Mammary epithelial cell (primary cell): ENCODE measurements at places on chromosomes 7 and 10.

DNA sequence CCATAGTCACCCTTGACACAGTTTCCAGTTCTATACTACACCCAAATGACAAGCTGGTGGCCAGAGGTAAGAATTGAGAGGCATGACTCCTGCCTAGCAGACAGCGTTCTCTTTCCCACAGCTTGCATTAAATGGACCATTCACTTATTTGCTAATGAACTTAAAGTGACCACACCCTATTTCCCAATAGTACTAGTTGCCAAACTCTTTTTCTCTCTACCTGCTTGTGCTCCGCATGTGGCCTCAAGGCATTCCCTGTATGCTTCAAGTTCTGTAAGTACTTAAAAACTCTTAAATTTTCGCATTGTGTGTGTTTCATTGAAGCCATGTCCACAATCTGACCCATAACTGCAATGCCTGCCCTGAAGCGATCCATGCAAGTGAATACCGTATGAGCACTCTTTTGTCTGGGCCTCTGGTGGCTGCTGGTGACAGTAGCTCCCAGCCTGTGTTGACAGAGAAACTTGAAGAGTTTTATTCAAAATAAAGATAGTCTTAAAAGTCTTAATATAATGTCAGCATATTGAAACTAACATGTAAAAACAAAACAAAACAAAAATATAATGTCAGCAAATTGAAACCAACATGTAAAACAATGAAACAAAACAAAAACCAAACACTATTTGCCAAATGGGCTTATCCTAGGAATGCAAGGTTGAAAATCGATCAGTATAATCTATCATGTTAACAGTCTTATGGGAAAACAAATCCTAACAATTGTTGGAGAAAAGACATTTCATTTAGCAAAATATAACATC lies 73.6 kb downstream of the CCSER2 start:
- DNase-seq: peak; percentile 6

- peak; percentile 35 for DNase-seq
These were observed 21.9 kb downstream of the FRA10AC1 start for GRCh38 chr10:93680412-93681047.

GRCh38 chr10:71392292-71392691 lies 4.4 kb upstream of the CDH23 start:
- no peak for DNase-seq

GRCh38 chr7:156196649-156197048 lies 384.4 kb upstream of the SHH start:
- DNase-seq: no peak

DNA sequence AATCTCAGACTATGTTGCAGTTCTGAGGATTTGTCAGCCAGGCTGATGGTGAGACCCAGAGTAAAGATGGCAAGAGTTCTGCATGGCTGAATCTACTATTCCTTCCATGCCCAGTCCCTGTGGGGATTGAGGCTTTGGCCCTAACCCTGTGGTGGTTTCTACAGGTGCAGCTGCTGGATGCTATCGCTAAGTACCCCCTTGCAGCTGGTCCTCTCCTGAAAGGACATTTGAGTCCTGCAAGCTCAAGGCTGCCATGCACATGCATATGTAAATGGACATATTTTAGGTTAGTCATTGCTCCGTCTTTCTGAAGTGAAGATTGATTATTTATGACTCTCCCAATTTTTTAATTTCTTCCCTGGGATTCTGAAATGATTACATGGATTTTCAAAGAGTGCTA lies 1122.2 kb upstream of the CELF2 start:
- DNase-seq: no peak

GRCh38 chr10:71460615-71461014 lies 63.9 kb downstream of the CDH23 start:
- no peak for DNase-seq

GRCh38 chr7:73824986-73825385 lies 5.8 kb upstream of the CLDN4 start:
- no peak for DNase-seq

DNA sequence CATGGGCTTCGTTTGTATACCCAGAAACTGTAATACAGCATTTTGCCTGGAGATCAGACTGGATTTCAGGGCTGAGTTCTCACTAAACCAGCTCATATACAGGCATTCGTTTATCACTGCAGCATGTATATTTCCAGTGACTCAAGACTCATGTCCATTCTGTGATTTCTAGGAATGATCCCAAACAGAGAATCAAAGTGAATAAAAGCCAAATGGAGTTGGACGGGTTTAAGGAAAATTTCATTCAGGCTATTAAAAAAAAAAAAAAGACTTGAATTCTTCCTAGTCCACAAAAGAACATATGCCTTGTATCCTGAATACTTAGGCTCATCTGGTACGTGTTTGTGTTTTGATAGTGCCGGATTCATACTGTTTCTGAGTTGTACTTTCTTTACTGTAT lies 46.8 kb downstream of the TET1 start:
- DNase-seq: no peak

GRCh38 chr10:121284936-121285335 lies 313.3 kb downstream of the FGFR2 start:
- DNase-seq: peak; percentile 35

- DNase-seq: no peak
These were observed 159.2 kb upstream of the PITRM1 start for GRCh38 chr10:3331690-3332230.

DNA sequence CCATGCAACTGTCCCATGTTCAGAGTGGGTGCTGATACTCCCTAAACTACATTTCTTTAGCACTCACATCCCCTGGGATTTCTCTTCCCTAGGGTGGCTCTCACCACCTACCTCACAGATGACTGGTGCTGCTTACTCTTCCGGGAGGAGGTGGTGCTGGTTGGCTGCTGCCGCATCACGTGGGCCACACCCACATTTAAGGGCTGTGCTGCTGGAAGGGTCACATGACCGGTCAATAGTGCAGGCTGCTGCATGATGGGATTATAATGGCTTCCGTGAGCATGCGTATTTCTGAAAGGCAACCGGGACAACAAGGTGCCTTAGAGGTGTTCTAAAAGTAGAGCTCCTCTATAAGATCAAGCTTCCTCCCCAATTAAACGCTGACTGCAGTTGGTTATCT lies 76.8 kb downstream of the CLEC2L start:
- DNase-seq: no peak

- DNase-seq: no peak
These were observed 142.4 kb upstream of the PRR15 start for GRCh38 chr7:29421010-29421956.

DNA sequence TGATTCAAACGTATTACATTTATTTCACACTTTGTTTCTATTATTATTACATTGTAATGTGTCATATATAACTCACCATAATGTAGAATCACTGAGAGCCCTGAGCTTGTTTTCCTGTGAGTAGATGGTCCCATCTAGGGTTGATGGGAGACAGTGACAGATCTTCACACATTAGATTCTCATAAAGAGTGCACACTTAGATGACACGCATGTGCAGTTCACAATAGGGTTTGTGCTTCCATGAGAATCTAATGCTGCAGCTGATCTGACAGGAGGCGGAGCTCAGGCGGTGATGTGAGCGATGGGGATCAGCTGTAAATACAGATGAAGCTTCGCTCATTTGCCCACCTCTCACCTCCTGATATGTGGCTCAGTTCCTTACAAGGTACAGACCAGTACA lies 36.1 kb downstream of the BMPER start:
- no peak for DNase-seq

GRCh38 chr7:34277016-34277802 lies 371.9 kb downstream of the BMPER start:
- DNase-seq: no peak

- no peak for DNase-seq
These were observed 65.6 kb upstream of the IGFBP3 start for GRCh38 chr7:45986355-45987298.

GRCh38 chr10:88067737-88068136 lies 204.3 kb downstream of the PTEN start:
- no peak for DNase-seq

- DNase-seq: no peak
These were observed 29.7 kb downstream of the OGDH start for GRCh38 chr7:44636041-44636584.

- DNase-seq: no peak
These were observed 99.0 kb downstream of the AOAH start for GRCh38 chr7:36625247-36625646.

DNA sequence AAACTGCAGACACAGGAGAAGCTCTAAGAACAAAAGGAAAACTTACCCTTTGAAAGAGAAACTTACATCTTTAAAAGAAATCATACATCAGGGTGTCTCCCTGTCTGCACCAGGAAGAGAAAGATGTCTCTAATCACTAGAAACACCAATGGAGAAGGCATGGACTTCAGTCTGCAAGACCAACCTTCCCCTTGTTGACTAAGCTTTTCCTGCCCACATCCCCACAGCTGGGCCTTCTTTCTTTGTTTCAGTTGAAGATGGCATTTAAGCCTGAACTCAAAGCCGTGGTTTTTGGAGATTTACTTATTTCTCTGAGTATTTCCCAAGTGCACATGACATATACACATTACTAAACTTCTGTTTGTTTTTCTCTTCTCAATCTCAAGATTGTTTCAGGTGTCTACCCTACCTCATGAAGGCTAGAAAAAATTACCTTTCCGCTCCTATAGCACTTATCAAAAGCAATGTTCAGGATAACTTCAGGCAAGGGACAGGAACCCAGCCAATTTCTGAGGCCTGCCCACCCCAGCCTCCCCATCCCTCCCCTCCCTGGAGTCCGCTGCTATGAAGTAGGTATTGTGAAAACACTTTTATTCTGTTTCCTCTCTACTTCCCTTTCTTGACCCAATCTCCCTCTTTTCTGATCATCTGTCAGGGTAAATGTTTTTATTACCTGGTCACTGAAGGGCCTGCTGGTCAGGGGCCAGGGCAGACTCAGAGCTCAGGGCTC lies 2.8 kb upstream of the SLC29A3 start:
- no peak for DNase-seq

GRCh38 chr7:610531-611280 lies 91.1 kb upstream of the PDGFA start:
- DNase-seq: no peak

GRCh38 chr7:30330134-30331111 lies 46.0 kb downstream of the ZNRF2 start:
- no peak for DNase-seq

GRCh38 chr7:17934094-17934493 lies 6.2 kb downstream of the SNX13 start:
- DNase-seq: no peak

GRCh38 chr7:1973321-1974251 lies 259.2 kb downstream of the MAD1L1 start:
- no peak for DNase-seq

- DNase-seq: no peak
These were observed 99.2 kb downstream of the ARID5B start for GRCh38 chr10:62000726-62001125.

DNA sequence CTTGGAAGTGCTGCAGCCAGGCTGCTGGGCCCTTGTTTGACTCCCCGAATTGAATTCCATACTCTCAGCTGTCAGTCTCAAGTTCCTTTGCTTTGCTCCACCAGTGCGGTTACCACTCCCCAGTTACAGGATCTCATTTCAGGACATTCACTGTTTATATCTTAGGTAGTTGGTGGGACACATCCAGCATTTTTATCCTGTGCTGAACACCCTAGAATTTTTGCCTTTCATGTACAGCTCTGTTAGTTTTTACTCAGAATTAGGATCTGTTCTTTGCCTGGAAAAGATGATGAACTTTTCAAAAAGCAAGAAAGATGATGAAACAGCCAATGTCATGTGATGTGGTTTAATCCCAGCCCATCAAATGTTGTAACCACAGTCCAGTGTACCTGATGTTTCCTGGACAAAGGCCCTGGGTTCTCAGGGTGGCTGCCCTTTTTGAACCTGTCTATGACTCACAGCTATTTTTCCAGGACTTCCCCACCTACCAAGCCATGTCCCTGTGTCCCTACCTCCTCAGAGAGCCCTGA lies 149.7 kb downstream of the NOC3L start:
- DNase-seq: no peak

DNA sequence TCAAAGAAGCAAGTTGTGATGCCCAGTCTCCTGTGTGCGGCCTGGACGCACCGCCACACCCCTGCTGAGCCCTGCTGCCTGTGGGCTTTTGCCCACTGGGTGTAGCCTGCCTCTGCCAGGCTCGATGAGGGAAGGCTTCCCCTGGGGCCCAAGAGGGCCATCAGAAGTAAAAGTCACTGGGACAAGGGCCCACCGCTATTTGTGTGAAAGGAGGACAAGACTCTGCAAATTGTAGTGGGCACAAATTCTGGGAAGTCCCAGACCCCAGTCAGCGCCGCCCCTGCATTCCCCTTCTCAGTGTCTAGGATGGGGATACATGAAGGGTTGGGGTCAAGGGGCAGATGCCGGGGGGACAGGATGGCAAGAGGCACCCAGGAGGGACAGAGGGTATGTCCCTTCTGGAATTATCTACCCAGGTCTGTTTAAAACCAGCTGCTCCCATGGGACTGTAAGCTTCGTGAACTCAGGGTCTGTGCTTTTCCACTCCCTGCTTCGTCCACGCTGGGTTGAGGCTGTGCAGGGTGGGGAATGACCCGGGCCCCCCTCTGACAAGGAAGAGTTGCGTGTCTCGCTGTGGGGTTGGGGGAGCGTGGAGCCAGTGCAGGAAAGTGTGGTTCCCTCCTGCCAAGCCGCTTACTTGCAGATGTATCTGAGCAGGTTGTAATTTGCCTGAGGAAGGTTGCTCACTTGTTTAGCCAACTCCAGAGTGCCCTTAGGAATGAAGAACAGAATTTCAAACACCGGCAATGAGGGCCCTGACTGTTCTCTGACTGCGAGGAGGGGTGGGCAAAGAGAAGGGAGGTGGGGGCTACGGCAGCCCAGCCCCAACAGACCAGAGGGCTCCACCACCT lies 147.2 kb downstream of the MAPK8 start:
- DNase-seq: no peak

DNA sequence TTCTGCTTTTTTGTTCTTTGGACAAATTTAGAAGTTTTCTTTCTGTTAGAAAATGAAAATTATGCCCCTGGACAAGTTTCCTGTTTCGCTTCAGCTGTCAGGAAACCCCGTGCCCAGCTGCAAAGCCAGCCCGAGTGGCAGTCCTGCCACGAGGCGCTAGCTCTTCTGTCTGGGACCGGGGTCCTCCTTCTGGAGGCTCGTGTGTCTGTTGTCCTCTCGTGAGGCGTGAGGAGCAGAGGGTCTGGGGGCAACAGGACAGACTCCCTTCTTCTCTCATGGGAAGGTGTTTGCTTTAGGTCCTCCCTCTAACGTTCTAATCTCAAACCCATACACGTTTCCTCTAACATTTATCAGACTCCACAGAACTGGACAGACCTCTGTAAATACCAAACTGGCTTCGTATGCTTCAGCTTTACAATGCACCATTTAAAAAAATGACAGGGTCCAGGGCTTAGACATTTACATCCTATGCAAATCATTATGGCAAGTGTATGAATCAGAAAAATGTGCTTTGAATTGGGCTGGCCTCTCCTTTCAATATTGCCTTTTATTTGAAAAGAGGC lies 184.5 kb upstream of the SHH start:
- DNase-seq: no peak

DNA sequence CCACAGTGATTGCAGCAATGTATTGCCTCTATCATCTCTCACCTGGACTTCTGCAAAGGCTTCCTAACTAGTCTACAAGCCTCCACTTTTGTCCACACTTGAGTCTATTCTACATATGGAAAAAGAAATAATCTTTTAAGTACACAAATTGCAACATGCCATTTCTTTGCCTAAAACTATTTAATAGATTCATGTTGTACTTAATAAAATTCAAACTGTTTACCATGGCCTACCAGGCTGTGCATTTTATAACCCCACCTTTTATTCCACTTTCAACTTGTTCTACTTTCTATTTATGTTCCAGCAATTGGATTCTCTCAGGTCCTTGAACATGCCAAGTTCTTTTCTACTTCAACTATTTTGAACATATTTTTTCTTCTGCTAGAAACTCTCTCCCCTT lies 128.7 kb downstream of the GPR85 start:
- DNase-seq: no peak
